ENCODE measurements at places on chromosomes 1 and 21.

DNA sequence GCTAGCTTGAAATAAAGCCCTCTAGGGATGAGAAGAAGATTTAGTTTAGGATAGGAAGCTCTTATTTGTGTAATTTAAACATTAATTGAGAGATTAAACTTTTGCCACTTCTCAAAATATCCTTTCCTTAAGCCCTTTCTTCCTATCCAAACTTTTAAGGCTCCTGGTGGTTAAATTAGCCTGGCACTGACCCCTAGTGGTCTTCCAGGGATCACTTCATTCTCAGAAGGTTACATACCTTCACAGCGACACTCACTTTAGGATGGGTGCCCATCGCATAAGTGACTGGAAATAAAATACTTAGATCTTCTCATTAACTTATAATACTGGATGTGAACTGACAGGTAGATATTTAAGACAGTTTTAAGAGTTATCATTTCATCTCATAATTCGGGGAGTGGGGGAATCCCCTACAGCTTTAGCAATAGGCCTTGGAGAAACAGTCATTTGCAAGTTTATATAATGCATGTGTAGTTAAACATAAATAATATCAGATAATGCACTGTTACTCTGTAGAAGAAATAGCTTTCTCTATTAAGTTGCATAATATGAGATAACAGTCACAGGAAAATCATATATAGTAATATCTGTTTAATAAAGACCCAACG, 7.4 kb downstream of the LHX9 start:
- no peak for DNase-seq

DNA sequence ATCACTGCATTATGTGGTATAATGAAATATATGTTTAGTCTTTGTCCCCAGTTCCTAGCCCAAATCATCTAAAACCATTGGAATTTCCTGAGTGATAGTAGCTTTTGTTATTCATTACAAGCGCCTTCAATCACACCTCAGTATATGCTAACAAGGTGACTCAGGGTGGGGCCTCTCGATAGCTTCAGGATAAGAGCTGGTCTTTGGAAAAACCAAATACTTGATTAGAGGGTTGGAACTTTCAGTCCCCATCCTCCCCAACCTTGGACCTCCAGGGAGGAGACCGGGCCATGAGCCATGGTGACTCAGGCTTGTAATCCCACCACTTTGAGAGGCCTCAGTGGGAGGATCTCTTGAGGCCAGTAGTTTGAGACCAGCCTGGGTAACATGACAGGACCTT, 5.1 kb upstream of the BRDT start:
- DNase-seq = no peak

DNA sequence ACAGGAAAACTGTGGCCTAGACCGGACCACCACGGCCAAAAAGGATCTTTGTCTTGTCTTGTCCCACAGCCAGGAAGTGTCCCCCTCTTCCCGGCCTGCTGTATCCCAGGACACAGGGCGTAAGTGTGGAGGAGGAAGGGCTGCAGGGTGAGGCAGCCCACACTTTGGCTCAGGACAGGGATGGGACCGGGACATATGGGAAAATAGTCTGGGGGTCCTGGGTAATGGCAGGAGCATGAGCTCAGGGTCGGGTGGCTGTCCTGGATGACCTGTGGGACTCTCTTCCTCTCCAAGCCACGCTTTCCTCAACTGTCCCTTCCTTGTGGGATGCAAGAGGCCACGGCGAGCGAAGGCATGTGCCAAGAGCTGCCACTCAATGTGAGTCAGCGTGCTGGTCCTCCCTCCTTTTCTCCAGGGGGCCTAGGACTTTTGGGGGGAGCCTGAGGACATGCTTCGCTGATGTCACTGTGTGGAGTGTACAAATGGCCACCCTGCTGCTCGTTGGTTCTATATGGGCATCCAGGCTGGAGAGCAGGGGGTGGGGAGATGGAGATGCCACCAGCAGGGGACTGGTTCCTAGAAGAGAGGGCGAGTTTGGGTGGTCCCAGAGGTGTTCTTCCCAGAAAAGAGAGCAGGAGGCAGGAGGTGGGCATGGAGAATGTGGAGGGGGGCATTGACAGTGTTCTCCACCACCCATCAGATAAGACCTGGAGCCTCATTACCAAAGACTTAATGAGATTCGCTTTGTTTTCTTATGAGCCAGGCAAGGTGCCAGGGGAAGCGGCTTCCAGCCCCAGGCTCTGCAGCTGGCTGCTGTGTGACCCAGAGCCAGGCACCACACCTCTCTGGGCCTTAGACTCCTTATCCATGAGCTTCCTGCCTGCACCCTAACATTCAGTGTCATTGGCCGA, 11.5 kb upstream of the PADI1 start:
- DNase-seq = no peak

DNA sequence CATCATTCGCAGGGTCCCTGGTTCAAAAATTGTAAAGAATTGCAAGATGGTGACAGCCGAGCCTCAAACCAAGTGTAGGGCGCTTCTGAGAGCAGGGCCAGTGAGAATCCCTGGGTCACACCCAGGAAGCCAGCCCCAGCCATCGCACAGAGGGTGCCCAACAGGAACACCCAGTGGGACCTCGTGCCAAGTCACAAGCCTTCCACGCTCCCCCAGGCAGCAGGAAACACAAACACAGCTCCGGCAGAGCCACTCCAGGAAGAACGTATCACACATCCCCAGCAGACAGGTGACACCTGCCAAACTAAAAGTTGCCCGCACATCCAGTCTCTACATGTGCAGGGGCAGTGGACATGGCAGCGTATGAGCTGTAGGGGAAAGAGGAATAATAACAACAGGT, 20.2 kb downstream of the DHRS3 start:
- DNase-seq = no peak

DNA sequence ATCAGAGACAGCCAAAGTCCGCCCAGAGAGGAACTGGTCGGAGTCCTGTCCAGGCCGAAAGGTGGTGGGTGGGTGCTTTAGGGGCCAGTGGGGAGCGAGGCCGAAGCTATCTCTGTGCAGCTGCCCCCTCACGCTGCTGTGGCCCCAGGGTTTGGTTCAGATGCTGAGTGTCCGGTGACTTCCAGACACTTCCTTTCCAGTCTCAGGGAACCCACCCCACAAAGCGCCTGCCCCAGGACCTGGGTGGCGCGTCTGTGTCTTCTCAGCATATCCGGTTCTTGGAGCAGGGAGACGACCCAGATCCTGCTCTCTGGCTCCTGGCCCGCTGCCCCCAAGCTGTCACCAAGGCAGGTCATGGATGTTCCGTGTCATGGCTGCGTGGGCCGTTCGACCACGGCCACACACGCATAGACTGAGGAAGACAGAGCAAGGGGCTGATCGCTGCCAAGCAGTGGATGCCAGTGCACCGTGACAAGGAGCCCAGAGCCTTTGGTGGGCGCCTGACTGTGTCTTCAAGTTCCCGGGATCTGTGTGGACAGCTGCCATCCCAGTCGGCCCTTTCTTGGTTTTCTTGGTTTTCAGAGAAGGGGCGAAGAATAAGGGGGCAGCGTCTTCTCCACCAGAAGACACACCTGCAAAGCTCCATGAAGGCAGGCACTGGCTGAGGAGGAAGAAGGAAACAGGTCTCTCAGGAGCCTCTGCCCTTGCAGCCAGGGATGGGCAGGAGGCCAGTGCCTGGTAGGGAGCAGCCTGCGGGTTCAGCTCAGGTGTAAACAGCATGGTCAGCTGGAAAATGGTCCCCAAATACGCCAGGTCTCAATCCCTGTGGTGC, 22.9 kb upstream of the COL18A1 start:
- no peak for DNase-seq

- no peak for DNase-seq
These were observed 25.8 kb upstream of the PIGC start for GRCh38 chr1:172469717-172470116.

DNA sequence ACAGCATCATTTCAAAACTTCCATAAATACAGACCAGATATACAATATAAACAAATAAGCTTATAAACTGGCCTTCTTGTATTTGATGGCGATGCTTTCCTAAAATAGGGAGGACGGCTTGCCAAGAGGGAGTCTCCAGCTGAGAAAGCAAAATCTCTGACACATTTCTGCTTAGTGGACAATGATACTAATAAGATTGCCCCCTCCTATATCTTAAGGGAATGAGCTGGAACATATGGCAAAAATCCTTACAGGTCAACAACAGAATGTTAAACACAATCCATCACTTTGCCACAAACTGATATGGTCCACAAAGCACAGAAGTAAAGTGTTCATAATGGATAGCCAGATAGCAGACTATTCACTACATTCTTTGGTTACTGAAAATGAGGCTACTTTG, 7.1 kb upstream of the GADD45A start:
- no peak for DNase-seq

DNA sequence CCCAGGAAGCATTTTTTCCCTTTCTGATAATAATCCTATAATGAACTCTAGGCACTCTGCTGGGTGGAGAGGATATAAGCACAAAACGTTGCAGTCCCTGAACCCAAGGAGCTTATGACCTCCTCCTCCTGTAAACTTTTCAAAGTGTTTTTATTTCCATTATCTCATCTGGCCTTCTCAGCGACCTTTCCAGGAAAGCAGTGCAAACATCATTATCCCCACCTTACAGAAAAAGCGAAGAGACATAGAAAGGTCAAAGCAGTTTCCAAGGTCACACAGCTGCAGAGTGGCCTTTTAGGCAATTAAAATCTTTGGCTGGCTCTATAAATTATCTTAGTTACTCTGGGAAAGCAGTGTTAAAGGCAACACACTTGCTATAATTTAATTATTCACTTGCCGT, 63.8 kb downstream of the OLFML3 start:
- DNase-seq = no peak

GRCh38 chr1:12184008-12184681, 17.4 kb downstream of the TNFRSF1B start:
- no peak for DNase-seq

DNA sequence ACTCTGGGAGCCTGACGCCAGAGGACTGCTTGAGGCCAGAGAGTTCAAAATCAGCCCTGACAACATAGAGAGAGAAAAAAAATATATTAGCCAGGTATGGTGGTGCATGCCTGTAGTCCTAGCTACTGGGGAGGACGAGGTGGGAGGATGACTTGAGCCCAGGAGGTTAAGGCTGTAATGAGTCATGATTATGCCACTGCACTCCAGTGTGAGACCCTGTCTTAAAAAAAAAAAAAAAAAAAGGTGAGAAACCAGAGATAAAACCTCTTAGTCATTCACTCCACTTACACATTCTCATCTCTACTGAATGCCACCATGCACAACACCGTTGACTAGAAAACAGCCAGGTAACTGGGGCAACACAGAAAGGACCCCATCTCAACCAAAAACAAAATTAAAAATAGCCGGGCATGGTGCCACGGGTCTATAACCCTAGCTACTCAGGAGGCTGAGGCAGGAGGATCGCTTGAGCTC, 178.1 kb downstream of the SLC45A1 start:
- no peak for DNase-seq

- DNase-seq = no peak
These were observed 522 bp downstream of the DISP3 start for GRCh38 chr1:11479375-11479979.

DNA sequence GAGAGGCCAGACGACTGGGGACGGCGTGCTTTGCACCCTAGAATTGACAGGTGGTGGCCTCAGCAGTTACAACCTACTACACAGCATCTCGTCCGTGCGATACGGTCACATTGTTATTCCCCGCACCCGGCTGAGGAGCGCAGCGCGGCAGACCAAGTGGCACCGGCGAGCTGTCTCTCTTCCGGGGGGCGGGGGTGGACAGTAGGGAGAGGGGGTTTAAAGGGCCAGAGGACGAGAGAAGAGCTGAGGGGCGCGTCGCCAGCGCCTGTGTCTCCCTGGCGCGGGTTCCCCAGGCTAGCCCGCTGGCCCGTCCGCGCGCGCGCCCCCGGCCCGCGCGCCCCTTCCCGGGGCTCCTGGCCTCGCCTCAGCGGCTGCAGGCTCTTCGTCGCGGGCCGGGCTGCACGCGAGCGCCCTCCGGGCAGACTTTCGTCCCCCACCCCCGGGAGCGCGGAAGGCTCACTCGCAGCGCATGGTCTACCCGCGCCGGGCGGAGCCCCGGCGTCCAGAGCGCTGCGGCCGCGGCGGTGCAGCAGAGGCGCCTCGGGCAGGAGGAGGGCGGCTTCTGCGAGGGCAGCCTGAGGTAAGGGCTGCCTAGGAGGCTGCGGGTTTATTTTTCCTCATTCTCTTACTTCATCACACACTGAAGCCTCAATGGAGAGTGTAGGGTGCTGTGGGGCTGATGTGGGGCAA, at the start of gene PDE4B:
PDE4B (plus strand) TSS at position 227 of the 690 bp plus-strand sequence.
- no peak for DNase-seq

DNA sequence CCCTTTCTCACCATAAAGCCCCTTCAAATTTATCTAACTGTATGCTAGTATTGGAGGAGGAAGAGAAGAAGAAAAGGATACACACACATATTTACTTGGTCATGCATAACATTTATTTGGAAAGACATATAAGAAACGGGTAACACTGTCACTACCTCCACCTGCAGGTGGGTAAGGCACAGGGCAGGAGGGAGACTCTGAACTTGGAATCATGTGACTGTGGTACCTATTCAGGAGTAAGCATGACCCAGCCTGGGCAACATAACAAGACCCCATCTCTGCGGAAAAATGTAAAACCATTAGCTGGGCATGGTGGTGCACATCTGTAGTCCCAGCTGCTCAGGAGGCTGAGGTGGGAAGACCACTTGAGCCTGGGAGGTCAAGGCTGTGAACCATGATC, 1.4 kb upstream of the PADI6 start:
- no peak for DNase-seq

DNA sequence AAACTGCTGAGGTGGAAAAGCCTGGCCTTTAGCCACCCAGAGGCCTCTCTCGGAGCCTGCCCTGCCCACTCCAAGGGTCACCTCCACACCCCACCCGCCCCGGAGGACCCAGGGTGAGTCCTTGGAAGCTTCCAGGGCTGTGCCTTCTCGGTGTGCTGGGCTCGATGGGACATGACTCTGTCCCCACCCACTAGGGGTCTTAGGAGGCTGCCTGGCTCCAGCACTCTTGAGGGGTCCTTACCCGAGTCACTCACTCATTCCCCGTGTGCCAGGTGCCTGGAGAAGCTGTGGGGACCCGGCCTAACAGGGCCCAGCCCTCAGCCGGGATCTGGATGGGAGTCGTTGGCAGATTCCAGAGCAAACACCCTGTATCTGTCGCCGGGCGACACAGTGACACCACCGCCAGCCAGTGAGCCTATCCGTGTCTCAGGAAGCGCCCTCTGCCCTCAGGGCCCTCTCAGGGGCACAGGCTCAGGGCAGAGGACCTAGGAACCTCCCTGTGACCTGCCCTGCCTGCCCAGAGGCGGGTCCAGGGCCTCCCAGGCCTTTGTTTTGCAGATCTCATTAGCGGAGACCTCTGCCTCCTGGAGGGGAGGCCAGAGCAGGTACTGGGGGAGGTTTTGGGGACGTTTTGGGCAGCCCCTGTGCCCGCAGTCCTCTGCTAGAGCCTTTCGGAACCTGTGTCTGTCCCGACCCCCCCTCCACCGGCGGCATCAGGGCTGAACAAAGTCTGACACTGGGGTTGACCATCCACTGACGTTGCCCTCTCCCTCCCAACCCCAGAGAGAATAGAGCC, 3.1 kb upstream of the PRKCZ start:
- DNase-seq = no peak

GRCh38 chr21:42638266-42638863, 15.1 kb upstream of the PDE9A start:
- no peak for DNase-seq

All from activated CD4-positive, CD25-positive, alpha-beta regulatory T cell (primary cell).